ENCODE measurements at places on chromosomes 16 and 17.

- DNase-seq: peak; percentile 32
Observed at GRCh38 chr17:74431568-74432423, at the start of gene GPRC5C. Gene GPRC5C (plus strand): TSS chr17:74432088. CDS start chr17:74439777, 7,689 bp downstream.

DNA sequence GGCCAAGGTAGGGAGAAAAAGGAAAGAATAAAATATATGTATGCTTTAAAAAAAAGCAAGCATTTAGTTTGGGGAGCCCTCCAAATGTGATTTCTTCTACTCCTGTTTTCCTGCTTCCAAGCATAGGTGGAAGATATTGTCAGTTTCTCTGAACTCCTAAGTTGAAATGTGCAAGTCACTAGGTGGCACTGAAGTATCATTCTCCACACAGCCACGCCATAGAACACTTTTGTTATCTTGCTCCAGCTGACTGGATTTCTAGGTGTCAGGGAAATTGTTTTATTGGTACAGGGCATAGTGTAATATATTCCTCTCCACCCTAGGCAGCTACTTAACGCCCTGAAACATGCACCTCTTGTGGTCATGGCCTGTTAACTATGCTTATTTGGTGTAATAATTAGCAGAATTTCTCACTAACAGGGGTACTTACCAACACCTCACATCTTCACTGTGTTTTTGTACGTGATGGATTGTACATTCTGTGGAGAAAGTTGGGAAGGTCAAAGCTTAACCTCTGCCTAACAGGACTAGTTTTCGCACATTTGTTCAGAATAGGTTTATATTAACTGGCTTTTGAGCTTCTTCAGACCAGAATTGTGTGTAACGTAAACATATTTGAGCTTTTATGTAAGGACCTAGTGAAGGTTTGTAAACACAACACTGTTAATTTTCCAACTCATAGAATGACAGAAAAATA lies 69.3 kb downstream of the FTO start:
- DNase-seq: no peak

DNA sequence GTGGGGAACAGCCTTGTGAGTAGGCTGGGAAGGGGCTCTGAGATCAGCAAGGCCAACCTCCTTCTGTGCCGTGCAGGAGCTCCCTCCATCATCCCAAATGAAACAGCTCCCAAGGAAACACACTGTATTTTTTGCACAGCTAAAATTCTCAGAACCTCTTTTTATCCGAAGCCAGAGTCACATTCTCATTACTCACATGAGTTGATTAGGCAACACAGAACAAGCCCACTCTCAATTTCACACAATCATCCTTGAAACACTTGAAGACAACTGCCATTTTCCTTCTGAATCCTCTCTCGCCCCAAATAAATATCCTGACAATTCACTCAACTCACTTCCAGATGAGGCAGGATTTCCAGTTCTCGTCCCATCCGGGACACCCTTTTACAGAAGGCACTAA lies 66.1 kb downstream of the MYO18A start:
- DNase-seq: no peak

DNA sequence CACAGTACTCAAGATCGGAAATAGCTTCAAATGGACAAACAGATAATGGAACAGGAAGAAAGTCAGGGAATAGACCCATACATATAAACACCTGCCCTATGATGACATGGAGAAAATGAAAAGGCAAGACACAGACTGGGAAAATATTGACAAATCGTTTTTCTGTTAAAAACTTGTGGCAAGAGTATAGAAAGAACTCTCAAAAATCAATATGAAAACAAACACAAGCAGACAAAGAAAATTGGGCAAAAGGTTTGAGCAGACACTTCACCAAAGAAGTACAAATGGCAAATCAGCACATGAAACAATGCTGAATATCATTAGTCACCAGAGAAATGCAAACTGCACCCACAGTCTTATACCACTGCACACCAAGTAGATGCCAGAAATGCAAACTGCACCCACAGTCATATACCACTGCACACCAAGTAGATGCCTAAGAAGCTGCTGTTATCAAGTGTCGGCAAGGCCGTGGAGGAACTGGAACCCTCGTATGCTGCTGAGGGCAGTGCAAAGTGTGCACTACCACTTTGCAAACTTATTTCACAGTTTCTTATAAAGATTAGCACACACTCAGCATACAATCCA lies 123.5 kb upstream of the CHMP6 start:
- no peak for DNase-seq

GRCh38 chr17:9200699-9201359 lies 179.5 kb downstream of the NTN1 start:
- DNase-seq: no peak

- DNase-seq: no peak
Observed at GRCh38 chr16:18979936-18980335, 3.8 kb upstream of the TMC7 start.

GRCh38 chr16:88872650-88873331 lies 6.3 kb upstream of the PABPN1L start:
- no peak for DNase-seq

GRCh38 chr16:2881783-2882649 lies 999 bp upstream of the FLYWCH2 start:
- peak; percentile 33 for DNase-seq

GRCh38 chr16:2210386-2211365 lies at the start of gene BRICD5:
Gene BRICD5 (minus strand): TSS chr16:2210863. CDS start chr16:2210833, 30 bp downstream.
- DNase-seq: no peak

DNA sequence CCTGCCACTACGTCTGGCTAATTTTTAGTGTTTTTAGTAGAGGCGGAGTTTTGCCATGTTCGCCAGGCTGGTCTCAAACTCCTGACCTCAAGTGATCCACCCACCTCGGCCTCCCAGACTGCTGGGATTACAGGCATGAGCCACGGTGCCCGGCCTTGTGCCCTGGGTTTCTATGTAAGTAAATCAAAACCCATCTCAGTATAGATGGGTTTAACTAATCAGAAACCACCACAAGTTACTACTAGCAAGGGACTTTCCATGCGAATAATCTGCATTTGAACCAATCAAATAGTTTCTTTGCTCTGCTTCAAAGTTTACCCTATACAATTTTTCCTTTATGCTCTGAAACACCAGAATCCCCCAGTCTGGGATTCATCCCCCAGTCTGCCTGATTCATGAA lies 16.5 kb upstream of the EIF1 start:
- DNase-seq: no peak

DNA sequence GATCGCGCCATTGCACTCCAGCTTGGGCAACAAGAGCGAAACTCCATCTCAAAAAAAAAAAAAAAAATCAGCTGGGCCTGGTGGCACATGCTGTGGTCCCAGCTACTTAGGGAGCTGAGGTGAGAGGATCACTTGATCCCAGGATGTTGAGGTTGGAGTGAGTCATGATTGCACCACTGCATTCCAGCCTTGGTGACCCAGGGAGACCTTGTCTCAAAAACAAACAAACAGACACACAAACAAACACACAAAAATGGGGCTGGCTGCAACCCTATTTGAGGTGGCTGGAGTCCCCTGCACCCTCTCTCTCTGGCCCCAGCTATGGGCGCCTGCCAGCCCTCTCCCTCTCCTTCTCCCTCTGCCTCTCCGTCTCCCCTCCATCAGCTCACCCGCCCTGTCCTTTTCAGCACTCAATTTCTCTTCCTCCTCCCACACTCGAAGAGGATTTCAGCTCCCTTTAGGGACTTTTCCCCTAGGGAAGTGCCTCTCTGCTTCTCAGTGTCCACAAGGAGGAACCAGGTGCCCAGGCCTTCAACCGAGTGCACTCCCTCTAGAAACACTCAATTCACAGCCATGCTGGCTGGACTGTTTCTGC lies 17.5 kb upstream of the TFAP4 start:
- no peak for DNase-seq

DNA sequence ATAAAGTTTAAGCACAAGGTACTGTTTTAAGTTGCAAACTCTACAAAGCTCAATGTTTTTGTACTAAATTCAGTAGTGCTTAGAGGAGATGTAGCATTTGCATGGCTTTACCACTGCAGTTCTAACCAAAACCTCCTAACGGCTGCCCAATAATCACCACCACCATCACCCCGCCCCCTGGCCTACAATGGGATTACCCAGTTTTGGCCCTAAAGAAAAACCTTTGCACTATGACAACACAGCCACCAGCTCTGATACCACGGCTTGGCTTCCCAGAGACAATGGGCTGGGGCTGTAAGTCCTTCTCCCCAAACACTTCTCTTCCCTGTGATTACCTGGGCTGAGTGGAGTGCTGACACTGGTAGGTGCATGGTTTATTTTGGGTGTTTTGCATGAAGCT lies 58.4 kb upstream of the MTMR4 start:
- DNase-seq: no peak

GRCh38 chr16:87791295-87792204 lies 25.8 kb upstream of the KLHDC4 start:
- no peak for DNase-seq

DNA sequence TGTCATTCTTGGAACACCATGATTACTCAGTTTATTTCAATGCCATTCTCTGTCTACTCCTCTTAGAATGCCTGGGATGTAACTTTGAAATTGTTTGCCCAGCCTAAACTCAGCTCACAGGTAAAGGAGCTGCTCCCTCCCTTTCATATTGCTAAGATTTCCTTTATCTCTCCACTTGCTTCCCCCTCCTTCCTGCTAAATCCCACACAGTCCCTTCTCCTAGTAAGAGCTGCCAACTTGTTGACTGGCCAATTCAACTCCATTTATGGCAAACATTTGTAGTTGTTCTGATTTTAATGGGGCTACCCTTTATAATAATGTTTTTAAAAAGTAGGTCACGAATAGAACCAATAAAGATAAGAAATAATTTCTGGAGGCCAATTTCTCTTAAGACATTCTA lies 146.1 kb downstream of the SKAP1 start:
- no peak for DNase-seq

DNA sequence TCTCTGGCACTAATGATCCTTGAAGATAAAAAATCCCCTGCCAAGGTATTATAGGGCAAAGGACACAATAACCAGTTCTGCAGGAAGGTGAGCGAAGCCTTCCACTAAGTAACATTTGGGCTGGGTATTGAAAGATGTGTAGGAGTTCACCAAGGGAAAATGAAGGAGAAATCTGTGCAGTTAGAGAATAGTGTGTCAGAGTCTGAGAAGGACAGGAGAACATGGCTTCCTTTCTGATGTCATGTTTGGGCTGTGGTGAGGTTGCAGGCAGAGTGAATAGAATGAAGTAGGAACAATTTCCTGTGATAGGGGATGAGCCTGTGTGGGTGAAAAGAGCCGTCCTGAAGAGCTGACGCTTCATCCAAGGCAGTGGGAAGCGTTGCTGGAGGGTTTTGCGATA lies 24.1 kb upstream of the CIITA start:
- no peak for DNase-seq

DNA sequence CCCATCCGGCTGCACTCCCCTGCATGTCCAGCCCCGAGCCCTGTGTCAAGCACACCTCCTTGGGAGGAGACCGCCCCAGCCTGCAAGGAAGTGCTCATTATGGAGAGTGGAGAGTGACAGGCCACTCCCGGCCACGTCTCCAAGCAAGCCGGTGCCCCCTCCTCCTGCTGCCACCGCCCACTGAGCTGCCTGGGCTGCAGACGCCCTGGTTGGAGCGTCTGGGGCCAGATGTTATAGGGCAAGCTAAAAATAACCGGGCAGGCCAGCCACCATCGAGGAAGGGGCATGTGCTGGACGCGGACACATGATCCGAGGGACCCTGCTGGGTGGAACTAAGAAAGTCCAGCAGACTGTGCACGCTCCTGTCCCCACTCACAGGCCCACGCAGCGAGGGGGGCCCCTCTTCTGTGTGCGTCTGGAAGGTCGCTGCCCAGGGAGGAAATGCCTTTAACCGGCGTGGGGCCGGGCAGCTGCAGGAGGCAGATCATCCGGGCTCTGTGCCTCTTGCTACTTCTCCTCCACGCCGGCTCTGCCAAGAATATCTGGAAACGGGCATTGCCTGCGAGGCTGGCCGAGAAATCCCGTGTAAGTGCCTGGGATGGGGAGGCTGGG lies at the start of gene WFDC1:
WFDC1 (plus strand) TSS at position 348 of the 612 bp plus-strand sequence; CDS start at position 442, 94 bp downstream.
- no peak for DNase-seq

DNA sequence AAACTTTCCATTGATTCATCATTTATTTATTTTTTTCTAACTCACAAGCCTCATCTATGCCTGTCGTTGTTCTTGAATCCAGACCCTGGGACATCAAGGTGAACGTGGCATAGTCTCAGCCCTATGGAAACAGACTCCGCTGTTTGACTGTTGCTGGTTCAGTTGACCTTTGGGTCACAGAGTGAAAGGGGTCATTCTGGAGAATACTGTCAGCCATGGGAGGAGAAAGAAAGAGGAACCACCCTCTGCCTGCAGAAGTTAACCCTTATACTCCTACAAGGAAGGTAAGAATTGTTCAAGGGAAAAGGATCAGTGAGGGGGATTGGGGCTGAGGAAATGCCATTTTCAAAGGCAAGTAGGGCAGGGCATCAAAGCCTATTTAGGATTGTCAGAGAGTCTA lies 387.6 kb upstream of the MAF start:
- no peak for DNase-seq

DNA sequence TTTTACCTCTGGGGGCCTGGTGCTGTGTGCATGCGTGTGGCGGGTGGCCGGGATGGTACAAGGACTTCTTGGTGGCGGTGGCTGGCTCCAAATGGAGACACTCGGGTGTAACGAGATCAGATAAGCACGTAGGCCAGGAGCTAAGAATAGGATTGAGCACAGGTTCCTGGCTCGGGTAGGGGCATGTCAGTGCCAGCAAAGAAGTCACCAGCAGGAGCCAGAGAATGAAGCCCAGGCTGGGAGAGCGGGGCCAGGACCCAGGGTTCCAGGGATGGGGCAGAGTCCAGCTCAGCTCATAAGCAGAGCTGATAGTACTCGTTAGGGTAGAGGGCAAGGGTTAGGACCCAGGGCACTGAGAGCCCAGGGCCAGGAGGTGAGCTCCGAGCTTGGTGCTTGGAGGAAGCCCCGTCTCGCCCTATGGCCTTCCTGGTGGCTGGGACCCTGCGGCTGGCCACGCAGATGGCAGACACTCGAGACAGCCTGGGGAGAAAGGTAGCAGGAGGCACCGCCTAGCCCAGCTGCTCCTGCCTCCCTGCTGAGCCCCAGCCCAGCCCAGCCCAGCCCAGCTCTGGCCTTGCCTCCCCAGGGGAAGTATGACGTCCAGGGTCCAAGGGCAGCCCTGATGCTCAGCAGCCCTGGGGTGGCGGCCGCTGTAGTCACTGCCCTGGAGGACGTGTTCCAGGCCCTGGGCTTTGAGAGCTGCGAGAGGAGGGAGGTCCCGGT lies 8.9 kb downstream of the ZNF213 start:
- no peak for DNase-seq

- DNase-seq: no peak
Observed at GRCh38 chr16:56478281-56479049, 27.1 kb downstream of the OGFOD1 start.

- DNase-seq: peak; percentile 64
Observed at GRCh38 chr17:82065638-82066303, at the start of gene DUS1L. Gene DUS1L (minus strand): TSS chr17:82065804. CDS start chr17:82065059, 745 bp downstream.

GRCh38 chr17:574061-574460 lies 140.6 kb downstream of the VPS53 start:
- DNase-seq: no peak

- DNase-seq: no peak
Observed at GRCh38 chr16:31707743-31708335, 165.8 kb upstream of the ZNF267 start.

- peak; percentile 45 for DNase-seq
Observed at GRCh38 chr16:68704232-68704867, 32.7 kb upstream of the CDH1 start.

- no peak for DNase-seq
Observed at GRCh38 chr17:77581480-77581879, 377.0 kb upstream of the TNRC6C start.
